ENCODE measurements at places on chromosomes 2 and 18. TPM values are rescaled to one million over a fixed set of nuclear protein-coding genes. Genes with fewer than 3 reads are reported as not detected.
A peak's percentile ranks its signal among the peaks of the same experiment; 100 is the strongest.

DNA sequence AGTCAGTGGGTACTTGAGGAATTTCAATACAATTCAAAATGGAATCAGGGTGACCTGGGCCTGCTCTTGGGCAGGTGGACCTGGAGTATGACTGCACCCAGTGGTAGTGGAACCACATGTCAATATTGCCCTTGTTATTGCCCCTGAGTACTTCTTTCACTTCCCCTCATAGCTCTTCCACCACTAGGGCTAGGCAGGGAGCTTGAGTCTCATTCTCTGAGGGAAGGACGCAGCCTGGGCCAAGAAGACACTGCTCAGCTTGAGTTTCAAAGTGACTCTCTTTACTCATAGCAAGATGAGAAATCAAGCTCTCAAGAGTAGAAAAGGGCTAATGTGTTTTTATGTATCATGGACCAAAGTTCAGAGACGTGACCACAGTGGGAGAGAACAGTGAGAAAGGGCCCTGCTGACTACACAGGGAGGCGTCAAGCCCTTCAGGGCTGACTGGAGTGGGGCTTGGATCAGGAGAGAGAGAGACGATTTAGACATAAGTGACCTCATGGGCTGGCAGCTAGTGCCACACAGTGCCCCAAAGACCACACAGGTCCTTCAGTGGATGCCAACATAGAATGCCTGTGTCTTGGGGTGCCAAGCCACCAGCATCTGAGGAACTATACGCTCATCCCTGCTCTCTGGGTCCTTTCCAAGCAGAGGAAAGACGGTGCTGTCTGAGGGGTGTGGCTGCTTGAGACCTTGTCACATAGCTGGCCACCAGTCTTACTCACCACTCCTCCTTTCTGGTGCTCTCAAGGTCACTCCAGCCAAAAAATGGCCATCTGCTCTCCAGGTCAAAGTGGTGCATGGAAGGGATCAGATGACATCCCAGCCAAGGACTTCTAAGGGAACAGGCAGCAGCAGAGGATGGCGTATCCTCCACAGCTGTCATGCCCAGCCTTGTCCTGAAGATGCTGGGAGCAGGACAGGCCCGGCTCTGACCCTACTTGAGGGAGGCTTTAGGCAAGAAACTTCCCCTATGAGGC is 13.0 kb downstream of the PTMA start:
- DNase-seq, result no peak

DNA sequence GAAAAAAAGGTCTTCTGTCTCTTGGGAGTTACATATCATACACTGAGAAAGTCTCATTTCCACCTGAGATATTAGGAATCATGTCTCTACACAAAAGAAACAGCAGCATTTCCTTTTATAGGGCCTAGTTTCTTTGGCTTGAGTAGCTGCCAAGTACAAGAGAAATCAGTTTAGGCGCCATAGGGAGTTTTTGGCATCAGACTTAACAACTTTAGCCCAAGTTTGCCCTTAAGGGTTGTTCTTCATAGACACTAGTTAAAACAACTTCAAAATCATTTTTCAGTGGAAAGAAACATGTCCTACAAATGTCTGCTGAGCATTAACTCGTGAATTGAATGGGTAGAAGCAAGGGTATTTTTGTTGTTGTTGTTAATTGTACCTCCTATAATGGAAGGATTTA is 587.0 kb upstream of the DSEL start:
- no peak for DNase-seq

GRCh38 chr2:135916207-135916606 is 40.0 kb upstream of the MCM6 start:
- peak; percentile 15 for DNase-seq

- DNase-seq, result no peak
These were observed 58.2 kb upstream of the REG3G start for GRCh38 chr2:78967294-78967693.

- no peak for DNase-seq
These were observed 961 bp downstream of the GEN1 start for GRCh38 chr2:17754773-17755425.

KCNJ3 gene
- not detected for polyA plus RNA-seq

Measured in mammary epithelial cell (primary cell).